ENCODE measurements at places on chromosomes 7 and 10.

- DNase-seq = peak; percentile 83
Observed at GRCh38 chr10:72834183-72834825, 59.2 kb upstream of the OIT3 start.

DNA sequence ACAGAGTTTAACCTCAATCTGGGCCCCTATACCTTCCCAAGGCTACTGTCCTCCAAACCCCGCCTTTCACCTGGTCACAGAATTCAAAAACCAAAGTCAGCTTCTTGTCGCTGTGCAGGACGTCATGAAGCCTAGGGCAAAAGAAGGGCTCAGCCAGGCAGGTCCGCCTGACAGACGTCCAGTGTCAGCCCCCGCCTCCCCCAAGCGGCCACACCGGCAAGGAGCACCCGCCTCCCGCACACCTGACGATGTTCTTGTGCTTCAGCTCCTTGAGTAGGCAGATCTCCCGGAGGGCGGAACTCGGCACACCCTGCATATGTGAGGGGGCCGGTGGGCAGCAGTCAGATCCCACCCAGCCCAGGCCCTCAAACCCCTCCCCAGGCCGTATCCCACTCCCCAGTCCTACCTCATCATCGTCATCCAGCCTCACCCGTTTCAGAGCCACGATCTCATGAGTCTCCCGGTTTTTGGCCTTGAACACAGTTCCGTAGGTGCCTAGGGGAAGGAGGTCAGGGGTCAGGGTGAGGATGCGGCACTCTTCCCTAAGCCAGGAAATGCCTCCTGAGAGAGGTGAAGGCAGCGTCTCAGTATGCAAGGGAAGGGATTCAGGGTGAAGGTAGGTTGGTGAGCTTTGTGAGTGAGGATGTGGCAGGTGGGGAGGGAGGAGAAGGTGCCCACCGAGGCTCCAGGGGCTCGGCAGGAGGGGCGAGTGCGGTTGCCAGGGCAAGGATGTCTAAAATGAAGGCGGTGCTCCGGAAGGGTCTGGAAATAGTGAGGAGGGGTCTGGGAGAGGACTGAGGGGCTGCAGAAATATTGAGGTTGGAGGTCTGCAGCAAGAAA is 811 bp downstream of the CDK5 start:
- no peak for DNase-seq

GRCh38 chr7:63073736-63074135 is 924.9 kb upstream of the ZNF722 start:
- DNase-seq = no peak

- DNase-seq = peak; percentile 34
Observed at GRCh38 chr10:100637785-100638184, 102.0 kb downstream of the HIF1AN start.

DNA sequence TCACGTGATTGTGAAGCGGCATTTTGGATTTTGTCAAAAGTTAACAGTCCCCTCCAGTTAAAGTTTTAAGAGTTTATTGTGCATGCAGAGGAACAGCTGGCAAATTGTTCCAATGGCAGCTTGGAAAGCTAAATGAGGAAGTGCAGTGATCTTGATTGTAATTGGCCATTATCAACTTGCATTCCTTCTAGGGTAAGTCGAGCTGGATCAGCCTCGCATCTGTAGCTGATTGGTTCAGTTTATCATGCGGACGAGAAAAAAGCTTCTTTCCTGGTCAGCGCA is 566 bp downstream of the ZNF789 start:
- peak; percentile 79 for DNase-seq

DNA sequence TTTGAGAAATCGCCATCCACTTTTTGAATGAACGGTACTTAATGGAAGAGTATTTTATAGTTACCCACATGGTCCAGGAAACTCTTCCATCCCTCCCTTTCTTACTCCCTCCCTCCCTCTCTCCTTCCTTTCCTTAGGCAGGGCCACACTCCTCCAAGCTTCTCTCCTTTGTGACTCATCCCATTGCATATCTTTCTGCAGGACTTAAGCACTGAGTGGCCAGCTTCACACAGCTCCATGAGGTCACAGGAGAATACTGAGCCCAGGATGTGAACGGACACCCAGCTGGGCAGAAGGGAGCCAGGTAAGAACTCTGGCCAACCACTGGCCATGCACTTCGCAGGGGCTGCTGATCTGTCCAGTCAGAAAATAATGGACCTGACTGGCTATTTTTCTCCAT is 189.7 kb upstream of the ADCY1 start:
- DNase-seq = peak; percentile 43

GRCh38 chr10:43570971-43571370 is 3.4 kb downstream of the ZNF239 start:
- DNase-seq = no peak

- no peak for DNase-seq
Observed at GRCh38 chr10:123392182-123392963, 238.2 kb downstream of the BUB3 start.

GRCh38 chr7:30589111-30589510 is 5.6 kb upstream of the GARS1 start:
- DNase-seq = no peak

DNA sequence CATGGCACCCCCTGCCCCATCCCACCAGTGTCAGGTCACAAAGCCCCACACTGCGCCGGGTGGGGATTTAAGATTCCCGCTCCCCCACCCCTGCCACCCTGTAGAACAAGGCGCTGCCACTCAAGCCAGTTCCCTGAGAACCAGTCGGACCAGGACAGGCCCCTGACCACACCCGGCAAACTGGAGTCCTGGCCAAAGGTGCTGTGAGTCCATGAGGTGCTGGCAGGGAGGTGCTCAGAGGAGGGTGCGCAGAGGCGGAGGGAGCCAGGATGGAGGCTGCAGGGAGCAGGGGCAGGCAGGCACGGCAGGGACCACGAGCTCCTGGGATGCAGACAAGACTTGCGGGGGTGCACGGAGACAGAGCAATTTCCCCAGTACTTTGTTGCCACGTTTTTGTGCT is 19.7 kb upstream of the GDI2 start:
- DNase-seq = no peak

GRCh38 chr10:126214021-126214420 is 174.3 kb downstream of the ADAM12 start:
- DNase-seq = no peak

- peak; percentile 7 for DNase-seq
Observed at GRCh38 chr10:112184379-112184778, 814 bp upstream of the GPAM start.

- no peak for DNase-seq
Observed at GRCh38 chr10:77060913-77061312, 576.7 kb downstream of the KCNMA1 start.

GRCh38 chr10:6351495-6351894 is 148.8 kb downstream of the PFKFB3 start:
- no peak for DNase-seq

DNA sequence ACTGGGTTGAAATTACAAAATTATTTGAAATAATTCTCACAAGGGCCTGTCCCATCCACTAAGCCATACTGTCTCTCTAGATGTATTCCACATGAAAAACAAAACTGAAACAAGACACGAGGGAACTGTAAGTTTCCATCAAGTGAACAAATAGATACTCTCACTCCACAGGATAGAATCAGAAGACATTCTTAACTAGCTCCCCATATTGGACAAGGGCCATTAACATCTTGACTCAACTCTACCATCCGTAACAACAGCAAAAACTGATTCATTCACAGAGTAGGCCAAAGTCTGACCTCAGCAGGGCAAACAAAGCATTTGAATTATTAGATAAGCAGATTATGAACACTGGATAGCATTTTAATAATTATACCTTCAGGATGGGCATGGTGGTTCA is 29.1 kb downstream of the UBE2H start:
- peak; percentile 94 for DNase-seq

DNA sequence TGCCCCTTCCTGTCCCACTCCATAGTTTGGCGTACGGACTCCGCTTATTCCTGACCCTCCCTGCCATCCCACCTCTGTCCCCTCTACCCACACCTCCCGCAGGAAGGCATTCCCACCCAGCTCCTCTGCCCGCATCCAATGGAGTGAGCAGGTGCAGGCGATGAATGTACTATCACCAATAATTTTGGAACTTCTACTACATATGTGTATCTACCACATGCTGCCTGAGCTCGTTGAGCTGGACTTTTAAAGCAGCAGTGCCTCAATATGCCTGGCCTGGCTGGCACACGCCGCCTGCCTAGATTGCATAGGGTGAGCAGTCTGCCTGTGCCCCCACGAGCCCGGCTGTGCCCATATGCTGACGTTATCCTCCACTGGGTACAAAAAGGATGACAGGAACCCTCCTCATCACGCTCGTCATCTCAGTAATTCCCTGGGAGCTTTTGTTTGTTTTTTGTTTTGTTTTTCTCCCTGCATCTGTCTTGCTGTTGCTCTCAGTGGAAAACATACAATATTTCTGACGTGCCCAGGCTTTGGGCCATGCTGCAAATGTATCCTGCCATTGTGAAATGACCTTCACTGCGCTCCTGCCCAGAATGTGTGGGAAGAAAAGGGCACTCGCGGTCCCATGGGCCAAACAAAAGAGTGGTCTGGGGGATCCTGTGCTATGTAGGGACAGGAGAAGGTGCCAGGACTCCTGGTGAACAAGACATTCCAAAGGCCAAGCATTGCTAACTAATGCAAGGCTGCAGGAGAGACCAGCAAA is 302.8 kb downstream of the PTPRN2 start:
- DNase-seq = no peak

DNA sequence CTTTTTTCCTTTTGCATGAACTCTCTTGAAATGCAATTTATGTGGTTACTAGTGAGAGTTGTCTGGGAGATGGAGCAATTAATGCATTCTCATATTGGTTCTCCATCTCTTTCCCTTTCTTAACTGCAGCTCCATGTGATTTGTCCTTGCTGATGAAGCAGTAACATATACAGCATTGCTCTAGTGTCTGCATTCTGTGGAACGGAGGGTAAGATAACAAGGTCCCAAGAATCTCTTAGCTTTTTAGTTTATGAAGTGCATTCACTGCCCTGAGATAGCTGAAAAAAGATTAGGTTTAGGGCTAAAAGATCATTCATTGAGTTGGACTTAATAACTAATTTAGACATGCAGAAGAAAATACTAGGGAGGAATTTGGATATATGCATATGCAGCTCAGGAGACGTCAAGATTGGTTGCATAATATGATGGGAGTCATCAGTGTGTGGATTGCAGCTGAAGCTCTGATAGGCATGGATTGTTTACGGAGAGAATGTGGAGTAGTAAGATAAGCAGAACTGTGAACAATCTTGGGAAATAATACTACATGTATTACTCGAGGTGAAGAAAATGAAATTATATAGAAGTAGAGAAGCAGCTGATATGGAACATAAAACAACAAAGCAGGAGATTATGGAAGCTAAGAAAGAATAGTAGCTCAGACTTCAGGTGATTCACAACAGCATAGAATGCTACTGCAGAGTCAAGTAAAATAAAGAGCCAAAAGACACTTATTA is 404.7 kb downstream of the ARL4A start:
- DNase-seq = no peak

DNA sequence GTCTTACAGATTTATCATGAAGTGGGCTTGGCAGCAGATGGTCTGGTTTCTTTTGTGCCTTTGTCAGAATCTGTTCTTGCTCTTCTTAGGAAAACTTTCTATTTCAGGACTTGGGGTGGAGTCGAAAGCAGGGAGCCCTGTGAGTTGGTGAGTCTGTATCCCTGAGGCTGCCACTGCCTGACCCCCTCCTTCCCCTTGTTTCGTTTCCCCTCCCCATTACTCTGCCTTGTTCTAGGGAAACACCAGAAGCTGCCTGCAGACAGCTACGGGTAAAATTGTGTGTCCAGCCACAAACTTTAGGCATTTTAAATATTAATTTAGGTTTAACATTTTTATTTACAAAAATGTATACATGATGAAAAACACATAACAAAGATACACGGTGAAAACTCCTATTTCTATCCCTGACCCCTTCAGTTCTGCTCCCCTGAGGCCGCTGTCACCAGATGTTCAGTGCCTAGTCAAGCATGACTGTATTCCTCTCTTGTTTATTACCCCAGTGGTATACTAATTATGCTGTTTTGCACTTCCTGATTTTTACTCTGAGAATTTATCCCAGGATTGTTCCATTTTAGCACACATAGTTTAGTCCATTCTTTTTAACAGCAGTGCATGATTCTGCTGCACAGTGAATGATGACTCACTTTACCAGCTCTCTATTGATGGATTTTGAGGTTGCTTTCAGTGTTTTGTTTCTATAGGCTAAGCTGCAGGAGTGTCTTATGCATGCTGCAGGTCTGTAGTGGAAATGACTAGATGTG is 9.1 kb downstream of the TSPAN14 start:
- peak; percentile 73 for DNase-seq

GRCh38 chr7:158819571-158820203 is 9.6 kb downstream of the ESYT2 start:
- DNase-seq = peak; percentile 69

DNA sequence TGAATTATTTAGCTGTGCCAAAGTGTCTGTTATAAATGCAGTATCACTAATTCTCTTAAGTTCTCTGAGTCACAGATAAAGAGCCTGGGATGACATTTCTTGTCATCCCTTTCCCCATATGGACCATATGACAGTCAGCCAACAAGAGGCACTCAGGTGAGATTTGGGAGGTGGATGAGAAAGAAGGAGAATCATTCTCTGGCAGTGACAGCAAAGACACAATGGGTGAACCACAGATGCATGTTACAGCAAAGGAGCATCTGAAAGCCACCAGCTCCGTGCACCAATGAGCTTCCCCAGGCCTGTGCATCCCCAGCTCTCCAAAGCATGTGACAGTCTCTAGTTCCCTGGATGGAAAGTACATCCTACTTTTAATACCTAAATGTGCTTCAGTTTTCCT is 10.8 kb downstream of the GIMAP6 start:
- no peak for DNase-seq

DNA sequence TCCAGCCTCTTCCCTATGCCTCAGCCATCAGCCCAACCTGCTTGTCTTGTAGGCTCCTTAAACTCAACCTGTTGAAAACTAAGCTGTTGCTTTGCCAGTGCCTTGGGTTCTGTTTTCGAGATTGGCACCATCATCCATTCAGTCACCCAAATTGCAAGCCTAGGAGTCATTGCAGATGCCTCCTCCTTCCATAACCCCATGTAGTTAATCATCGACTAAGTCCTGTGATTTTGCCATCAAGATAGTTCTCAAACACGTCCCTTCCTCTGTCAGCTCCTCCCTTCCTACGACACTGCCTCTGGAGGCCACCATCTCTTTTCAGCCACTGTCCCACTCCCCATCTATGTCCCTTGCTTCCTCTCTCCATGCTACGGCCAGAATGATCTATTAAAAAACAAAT is 168.1 kb downstream of the RAB11FIP2 start:
- no peak for DNase-seq

- DNase-seq = no peak
Observed at GRCh38 chr7:1544178-1544895, 11.7 kb downstream of the TMEM184A start.

DNA sequence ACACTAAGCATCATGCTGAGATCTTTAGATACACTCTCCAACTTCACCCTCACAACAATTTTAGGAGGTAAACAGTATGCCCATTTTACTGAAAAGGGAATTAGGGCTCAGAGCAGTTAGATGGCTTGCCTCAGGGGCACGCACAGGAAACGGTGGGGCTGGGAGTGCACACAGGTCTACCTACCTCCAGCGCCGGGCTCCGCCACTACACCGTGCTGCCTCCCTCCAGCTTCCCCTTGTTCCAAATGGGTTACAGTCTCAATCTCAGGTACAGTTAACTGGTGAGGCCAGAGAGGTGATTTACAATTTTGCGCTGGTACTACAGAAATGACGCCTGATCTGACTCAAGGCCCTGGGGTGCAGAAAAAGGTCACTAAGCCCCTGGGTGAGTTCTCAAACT is 142.0 kb downstream of the NOC3L start:
- no peak for DNase-seq

GRCh38 chr7:134186027-134186426 is 58.9 kb downstream of the LRGUK start:
- DNase-seq = peak; percentile 64
